NCI-H1417 treated with DMSO at 0.1 percent for 48 hours (cell line): ENCODE measurements at places on chromosomes 12 and 14.

DNA sequence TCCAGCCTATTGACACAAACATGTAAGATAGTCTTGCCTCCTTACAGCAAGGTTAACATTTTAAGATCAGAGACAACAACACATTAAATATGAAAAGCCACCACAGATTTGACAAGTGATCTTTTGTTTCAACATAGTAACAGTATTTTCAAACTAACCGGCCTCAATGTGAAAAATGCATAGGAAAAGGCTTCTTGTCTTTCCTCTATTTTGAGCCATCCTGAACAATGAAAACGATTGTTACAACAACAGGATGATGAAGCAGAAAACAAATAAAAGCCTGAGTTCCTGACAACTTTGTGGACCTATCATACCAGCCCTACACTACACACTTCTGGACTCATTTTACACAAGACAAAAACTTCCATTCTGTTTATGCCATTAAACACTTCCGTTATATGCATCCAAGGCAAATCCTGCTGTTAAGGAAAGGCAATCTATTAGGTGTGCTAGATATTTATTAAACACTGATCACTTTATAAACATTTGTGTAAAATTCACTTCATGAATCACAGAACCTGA is 37.3 kb downstream of the BAZ1A start:
- DNase-seq = no peak

DNA sequence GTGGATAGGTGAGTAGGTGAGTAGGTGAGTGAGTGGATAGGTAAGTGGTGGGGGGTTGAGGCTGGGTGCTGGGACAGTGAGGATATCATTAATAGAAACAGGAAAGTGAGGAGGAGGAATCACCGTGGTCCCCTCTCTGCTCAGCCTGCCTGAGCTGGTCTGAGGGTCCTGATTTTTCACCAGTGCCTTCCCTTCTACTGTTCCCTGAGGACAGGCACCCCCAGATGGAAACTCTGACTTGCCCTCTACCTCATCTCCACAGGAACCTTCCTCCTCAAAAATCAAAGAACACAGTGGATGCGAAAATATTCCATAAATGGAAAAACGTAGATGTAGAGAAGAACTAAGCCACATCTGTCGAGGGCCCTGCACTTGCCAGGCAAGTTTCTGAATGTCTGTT is 1.9 kb downstream of the GPR68 start:
- no peak for DNase-seq

GRCh38 chr12:29543036-29543435 is 45.5 kb upstream of the OVCH1 start:
- no peak for DNase-seq

GRCh38 chr12:3293446-3294161 is 197.4 kb upstream of the PRMT8 start:
- DNase-seq = no peak

DNA sequence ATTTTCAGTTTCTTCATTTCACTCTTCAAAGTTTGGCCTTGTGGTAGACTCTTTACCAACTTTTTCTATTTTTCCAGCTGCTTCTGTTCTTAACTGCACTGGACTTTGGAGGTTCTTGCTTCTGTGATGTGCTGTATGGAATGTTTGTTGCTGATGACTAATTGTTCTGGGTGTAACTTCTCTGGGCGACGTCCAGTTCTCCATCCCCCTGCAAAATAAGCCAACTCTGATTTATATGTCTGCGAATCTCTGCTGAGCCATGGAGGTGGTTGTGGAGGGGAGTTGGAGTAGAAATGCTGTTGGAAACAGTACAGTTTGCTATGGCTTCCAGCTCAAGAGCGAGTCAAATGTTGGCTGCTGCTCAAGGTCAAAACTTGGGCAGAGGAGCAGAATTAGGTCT is 113.9 kb upstream of the DYRK2 start:
- DNase-seq = no peak
